ENCODE measurements at places on chromosomes 6 and 20.
A peak's percentile ranks its signal among the peaks of the same experiment; 100 is the strongest.

- no peak for DNase-seq
Measured at GRCh38 chr6:21885532-21886114, 292.1 kb downstream of the SOX4 start.

DNA sequence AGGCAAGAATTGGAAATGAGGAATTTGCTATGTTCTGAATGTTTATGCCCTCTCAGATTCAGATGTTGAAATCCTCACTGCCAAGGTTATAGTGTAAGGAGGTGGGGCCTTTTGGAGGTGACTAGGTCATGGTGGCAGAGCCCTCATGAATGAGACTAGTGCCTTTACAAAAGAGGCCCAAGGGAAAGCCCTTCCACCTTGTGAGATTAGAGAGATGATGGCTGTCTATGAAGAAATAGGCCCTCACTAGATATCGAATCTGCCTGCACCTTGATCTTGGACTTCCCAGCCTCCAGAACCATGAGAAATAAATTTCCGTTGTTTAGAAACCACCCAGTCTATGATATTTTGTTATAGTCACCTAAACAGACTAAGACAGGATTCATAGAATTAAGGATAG lies 10.4 kb downstream of the ASIP start:
- no peak for DNase-seq

- DNase-seq = no peak
Measured at GRCh38 chr6:169472786-169473416, 219.3 kb upstream of the THBS2 start.

DNA sequence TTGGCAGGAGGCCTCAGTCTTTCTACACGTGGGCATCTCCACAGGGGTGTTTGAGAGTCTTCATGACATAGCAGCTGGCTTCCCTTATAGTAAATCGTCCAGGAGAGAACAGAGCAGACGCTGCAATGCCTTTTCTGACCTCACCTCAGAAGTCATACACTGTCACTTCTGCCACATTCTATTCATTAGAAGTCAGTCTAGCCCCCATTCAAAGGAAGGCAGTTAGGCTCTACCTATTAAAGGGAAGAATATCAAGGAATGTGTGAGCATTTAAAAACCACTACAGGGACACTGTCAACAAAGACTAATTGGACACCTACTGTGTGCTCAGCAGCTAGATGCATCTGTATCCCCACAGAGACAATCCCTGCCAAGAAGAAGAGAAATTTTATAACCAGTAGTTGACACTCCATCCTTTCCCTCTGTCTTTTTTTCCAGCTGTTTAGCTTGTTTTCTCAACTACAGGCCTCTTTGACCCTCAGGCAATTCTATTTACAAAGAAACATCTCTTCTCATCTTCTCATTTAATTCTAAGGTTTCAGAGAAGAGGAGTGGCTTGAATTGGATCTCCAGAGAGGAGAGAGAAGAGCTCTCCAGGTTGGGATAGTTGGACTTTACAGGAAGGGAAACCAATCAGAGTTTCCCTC lies 18.6 kb downstream of the ARMC12 start:
- no peak for DNase-seq

DNA sequence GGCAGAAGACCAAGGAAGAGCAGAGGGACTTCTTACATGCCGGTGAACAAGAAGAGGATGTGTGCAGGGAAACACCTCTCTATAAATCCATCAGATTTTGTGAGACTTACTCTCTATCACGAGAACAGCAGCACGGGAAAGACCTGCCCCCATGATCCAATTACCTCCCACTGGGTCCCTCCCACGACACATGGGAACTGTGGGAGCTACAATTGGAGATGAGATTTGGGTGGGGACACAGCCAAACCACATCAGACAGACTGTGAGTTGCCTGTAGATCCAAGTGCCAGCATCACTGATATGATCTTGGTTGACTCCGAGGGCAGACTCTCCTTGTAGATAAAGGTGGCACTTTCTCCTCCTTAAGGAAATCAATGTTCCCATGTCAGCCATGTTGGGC lies 414.8 kb upstream of the JARID2 start:
- DNase-seq = no peak

- peak; percentile 22 for DNase-seq
Measured at GRCh38 chr20:51318058-51318949, 224.2 kb downstream of the NFATC2 start.

DNA sequence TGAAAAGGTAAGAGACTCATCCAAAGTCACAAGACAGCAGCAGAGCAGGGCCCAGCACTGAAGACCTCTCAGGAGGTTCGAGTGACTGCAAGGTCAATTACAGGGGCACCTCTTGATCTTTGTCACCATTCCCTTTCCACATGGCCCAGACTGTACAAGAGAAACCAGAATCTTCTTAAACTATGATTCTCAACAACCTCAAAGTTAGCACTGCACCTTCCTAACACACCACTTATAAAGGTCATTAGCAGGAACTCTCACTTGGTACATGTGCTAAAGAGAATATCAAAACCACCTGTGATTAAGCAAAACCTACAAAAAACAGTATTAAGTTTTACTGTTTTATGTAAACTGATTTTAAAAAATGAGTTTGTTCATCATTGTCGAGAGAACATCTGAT lies 70.2 kb downstream of the DTNBP1 start:
- DNase-seq = no peak

GRCh38 chr20:62059920-62060630 lies 5.6 kb downstream of the TAF4 start:
- DNase-seq = no peak

- DNase-seq = no peak
Measured at GRCh38 chr20:1086277-1087213, 31.9 kb upstream of the PSMF1 start.
